ENCODE measurements at places on chromosomes 4 and X.

DNA sequence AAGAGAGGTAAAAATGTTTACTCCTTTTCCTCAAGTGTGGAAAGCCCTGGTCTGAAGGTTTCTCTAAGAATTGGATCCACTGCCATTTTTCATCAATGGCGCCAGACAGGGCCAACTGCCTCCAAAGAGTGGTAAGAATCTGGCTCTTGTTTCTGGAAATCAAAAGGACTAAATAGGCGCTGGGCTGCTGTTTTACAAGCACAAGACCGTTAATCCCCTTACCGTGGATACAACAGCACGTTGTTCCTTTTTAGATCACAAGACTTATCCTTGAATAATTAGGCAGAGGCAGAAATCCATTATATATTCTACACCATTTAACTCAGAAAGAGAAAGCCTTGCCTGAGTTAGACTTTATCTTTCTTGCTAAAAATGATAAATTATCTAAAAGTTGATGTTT lies 10.6 kb downstream of the CLTRN start:
- DNase-seq, result no peak

DNA sequence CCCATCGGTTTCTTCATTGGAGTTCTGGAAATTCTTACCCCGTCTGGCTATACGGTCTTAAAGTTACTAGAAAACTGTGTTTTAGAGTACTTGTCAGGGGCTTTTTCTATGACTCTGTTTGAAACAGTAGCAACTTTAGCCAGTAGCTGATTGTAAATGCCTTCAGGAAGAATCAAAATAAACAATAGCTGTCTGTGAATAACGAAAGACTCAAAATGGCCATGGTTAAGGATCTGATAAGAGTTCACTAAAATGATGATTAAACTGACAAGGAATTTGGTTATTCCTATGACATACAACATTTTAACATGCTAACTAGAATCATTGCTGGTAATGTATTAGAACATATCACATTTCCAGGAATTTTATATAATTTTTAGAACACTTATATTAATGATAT lies 191.0 kb downstream of the EVC2 start:
- no peak for DNase-seq

DNA sequence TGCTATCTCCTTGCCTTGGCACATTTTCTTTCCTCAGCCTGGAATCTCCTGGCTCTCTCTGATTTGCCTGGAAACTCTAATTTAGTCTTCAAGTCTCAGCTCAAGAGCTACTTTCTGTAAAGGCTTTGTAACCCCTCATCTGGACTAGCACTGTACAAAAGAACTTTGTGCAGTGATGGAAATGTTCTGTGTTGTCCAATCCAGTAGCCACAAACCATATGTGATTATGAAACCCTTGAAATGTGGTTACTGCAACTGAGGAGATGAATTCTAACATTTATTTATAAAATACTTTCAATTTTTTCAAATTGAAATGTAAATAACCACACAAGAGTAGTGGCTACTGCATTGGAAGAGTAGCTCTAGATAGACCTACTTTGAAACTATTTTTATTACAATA lies 66.6 kb upstream of the HS3ST1 start:
- no peak for DNase-seq

GRCh38 chr4:84634961-84635360 lies 52.0 kb downstream of the CDS1 start:
- no peak for DNase-seq

- DNase-seq, result no peak
These were observed 31.9 kb downstream of the RHOH start for GRCh38 chr4:40228497-40229365.

- DNase-seq, result no peak
These were observed 70.1 kb downstream of the CCNG2 start for GRCh38 chr4:77226939-77227705.

- DNase-seq, result no peak
These were observed 8.7 kb downstream of the WDFY3 start for GRCh38 chr4:84957514-84958420.

DNA sequence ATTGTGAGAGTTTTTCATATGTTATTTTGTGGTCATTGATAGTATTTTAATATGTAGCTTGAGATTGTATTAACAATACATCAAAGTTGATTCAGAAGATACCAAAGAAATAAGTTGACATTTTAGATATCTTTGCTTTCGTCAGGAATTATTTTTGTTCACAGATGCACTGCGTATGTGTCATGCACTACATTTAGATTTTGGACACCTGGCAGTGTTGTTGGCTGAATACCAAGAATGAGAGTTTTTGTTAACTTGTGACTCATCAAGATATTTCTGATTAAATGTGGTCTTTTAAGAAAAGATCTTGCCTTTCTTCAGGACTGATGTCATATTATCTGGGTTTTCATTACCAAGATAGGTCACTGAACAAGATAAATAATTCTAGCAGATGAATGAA lies 633.4 kb downstream of the CENPC start:
- DNase-seq, result peak; percentile 29

DNA sequence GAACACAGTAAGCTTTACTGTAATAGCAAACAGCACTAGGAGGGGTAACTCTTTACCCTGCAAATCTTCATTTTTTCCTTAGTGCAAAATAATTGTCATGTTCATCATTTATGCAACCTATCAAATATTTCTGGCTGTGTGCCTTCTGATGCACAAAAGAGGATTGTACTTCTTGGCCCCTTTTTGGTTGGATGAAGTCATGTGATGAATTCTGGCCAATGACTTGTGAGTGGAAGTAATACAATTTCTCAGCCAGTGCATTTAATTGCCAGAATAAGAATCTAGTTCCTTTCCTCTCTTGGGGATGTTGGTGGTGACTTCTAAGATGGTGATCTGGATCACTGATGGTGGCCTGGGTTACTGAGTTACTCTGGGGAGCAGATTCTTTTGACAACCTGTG lies 37.0 kb upstream of the GATB start:
- DNase-seq, result no peak

- no peak for DNase-seq
These were observed 204.3 kb downstream of the TRAM1L1 start for GRCh38 chr4:116881077-116881476.

GRCh38 chr4:113147498-113148111 lies 98.2 kb downstream of the ANK2 start:
- no peak for DNase-seq

- no peak for DNase-seq
These were observed 355.0 kb downstream of the SH3BGRL start for GRCh38 chrX:81556880-81557279.

GRCh38 chrX:151175283-151176062 lies 911 bp upstream of the GPR50 start:
- no peak for DNase-seq

- DNase-seq, result peak; percentile 30
These were observed 189.3 kb downstream of the DHRSX start for GRCh38 chrX:2311501-2311900.

DNA sequence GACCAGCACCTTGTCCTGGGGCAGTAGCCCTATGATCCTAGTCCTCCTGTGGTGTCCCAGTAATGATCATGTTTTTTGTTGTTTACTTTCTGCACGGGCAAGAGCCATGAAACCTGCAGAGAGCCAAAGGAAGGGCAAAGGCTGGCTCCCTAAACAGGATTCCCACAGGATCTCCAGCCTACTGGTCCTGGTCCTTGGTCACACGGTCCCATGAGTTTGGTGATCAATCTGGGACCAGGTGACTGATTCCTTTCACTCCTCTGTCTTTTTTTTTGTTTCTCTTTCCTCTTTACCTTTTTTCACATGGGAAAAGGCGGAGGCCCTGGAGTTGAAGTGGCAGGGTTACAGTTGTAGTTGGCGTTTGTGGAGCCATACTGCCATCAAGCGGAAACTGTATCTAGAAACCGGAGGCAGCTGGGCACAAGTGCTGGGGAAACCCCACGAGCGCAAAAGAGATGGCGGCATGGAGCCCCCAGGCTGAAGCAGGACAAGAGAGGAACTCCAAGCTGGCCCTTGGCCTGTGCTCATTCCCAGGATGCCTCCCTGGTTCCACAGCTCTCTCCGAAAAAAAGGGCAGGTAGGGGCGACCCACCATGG lies 34.6 kb downstream of the NBDY start:
- no peak for DNase-seq

- DNase-seq, result peak; percentile 78
These were observed 62.5 kb downstream of the PGRMC2 start for GRCh38 chr4:128225148-128225547.

DNA sequence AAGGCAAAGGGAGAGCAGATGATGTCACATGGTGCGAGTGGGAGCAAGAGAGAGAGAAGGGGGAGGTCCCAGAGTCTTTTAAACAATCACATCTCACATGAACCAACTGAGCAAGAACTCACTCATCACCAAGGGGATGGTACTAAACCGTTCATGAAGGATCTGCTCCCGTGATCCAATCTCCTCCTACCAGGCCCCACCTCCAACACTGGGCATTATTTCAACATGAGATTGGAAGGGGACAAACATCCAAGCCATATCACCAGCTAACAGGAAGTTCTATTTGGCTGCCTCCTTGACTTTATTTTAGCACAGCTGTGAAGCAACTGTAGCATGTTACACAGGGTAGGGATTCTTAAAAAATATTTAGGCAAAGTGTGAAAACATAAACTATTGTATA lies 102.5 kb downstream of the DDIT4L start:
- no peak for DNase-seq

DNA sequence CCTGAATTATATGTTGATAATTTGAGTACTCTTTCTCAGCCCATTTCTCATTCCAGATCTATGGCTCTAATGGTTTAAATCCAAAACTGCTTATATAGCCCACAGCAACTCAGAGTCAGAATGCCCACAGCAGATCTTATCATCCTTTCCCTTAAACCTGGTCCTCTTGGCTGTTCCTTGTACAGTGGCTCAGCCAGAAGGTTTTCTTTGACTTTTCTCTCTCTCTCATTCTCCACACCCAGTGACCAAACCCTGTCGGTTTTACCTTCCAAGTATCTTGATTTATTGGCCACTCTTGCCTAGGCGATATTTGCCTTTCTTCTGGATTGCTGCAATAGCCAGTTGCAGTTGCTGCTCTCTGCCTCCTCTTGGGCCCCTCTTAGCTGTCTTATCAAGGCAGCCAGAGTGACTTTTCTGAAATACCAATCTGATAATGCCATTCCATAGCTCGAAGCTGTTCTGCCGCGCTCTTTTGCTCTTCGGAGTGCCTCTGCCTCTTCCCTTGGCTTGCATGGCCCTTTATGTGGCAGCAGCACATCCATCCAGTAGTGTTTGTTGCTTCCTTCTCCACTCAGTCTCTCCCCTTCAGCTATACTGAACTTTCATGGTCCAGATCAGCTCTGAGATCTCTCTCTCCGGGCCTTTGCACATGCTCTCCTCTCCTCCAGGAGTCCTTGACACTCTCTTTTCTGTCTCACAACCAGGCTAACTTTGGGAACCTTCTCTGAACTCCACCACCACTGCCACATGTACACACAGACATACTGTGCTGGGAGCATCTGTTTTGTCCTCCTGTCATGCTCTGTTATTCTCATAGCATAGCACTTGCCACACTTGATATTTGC lies 11.8 kb downstream of the GAB1 start:
- DNase-seq, result no peak

DNA sequence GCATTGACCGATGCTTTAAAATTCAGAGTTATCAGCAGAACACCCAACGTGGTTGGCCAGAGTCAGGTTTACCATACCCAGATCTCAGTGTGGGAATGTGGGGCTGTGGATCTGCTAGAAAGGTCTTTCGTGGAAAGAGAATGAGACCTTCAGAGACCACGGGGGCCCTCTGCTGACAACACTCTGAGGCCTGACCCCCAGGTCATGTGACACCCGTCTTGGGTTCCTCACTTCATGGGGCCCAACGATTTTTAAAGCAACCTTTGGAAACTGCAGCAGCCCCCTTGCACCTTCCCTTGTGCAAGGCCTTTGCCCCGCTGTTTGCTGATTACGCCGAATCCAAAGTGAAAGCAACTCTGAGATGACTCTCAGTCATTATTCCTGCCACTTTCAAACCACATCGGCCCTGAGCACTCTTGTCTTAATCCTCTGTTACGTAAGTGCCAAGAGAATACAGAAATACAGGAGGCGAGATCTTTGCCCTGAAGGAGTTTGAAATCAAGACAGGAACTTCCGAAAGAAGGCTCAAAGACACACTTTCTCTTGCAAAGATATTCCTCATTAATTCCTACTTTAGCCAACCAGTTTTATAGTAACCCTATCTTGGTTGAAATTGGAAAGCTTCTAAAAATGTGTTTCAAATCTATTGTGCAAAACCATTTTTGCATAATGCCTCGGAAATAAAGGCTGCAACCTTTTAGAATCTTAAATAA lies 88.3 kb downstream of the EVC2 start:
- DNase-seq, result peak; percentile 5

DNA sequence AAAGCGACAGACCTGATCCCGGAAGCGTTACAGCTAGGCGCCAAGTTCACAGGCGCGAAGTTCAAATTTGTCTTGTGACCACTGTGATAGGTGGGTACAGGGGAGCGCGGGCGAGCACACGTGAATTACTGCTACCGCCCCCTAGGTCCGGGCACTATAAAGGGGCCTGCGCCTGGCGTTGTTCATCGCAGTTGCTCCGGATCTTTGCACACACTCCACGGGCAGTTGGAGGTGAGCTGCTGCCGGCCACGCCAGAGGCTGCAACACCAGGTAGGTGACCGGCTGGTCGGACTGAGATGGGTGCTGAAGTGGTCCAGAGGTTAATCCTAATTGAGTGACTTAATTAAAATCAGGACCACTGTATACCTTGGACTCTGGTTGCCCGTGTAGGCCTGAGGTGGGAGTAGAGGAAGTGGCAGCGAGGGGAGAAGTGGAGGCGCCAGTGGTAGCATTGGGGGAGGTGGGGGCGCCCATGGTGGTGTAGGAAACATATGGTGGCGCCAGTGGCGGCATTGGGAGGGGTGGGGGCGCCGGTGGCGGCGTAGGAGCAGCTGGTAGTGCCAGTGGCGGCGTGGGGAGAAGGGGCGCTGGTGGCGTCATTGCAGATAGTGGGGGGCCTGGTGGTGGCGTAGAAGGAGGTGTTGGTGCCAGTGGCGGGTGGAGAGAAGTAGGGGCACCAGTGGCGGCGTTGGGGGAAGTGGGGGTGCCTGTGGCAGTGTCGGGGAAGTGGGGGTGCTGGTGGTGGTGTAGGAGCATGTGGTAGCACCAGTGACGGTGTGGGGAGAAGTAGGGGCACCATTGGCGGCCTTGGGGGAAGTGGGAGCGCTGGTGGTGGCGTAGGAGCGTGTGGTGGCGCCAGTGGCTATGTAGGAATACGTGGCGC lies at the start of gene GCNA:
TSS of gene GCNA (plus strand) at position 185 of the 883 bp plus-strand sequence. CDS start 2,385 bp downstream, outside the sequence.
- DNase-seq, result no peak

DNA sequence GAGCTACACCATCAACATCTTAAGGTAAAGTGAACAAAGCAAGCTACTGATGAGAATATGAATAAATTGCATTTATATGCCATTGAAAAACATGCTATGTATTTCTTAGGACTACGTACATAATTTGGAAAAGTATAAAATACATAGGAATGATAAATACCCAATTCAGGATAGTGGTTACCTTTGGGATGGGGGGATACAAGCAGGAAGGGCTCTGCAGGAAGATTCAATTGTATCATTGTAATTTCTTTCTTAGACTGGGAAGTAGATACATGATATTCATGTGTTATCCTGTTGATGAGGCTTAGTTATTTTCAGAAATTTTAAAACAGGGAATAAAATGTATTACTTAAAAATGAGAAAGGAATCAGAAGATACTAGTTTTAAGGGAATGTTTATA lies 43.4 kb downstream of the TRAPPC11 start:
- no peak for DNase-seq
